ENCODE measurements at places on chromosomes 7 and 10.
A peak's percentile ranks its signal among the peaks of the same experiment; 100 is the strongest.

GRCh38 chr7:17623546-17624185 lies 316.6 kb downstream of the SNX13 start:
- no peak for DNase-seq

GRCh38 chr7:130958846-130959245 lies 224.8 kb upstream of the KLF14 start:
- DNase-seq = no peak

GRCh38 chr7:91007371-91007770 lies 256.9 kb upstream of the FZD1 start:
- no peak for DNase-seq

DNA sequence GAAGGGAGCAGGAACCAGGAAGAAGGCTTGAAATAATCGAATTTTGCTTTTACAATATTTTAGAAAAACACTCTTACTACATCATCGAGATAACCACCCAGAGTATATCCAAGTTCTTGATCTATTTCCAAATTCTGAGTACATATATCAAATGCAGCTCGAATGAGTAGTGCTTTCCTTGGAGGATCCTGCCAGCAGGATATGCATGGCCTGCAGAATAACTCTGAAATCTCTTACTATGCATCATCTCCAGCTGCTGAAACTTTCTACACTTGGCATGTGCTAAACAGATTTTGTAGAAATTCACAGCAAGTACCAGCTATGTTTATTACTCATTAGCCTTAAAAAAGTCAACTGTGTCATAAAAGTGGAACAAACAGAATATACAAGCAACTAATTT lies 44.0 kb upstream of the ANK3 start:
- no peak for DNase-seq

GRCh38 chr7:127769696-127770400 lies 117.9 kb downstream of the SND1 start:
- DNase-seq = no peak

DNA sequence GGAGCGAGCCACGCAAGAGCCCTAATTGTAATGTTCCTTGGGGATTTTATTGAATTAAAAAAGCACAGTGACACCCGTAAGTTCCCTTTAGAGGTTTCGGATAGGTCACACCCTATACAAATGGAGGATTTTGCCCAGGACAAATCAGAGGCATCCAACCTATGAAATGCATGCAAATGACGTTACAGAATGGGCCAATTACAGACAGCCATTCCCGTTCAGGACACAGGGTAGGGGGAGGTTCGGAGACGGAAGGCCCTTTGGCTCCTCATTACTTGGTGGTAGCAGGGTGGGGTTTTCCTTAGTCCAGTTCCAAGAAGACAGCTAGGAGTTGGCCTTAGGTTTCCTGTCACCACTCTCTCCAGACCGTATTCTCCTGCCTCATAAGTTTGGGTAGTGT lies 754.1 kb downstream of the IPMK start:
- DNase-seq = no peak

- DNase-seq = no peak
Observed at GRCh38 chr10:48481385-48481784, 123.5 kb downstream of the ARHGAP22 start.

- no peak for DNase-seq
Observed at GRCh38 chr10:8051851-8052257, 2.6 kb upstream of the GATA3 start.

GRCh38 chr10:117666166-117666565 lies 123.6 kb downstream of the EMX2 start:
- DNase-seq = no peak

- DNase-seq = no peak
Observed at GRCh38 chr10:69477968-69478597, 26.8 kb downstream of the TSPAN15 start.

DNA sequence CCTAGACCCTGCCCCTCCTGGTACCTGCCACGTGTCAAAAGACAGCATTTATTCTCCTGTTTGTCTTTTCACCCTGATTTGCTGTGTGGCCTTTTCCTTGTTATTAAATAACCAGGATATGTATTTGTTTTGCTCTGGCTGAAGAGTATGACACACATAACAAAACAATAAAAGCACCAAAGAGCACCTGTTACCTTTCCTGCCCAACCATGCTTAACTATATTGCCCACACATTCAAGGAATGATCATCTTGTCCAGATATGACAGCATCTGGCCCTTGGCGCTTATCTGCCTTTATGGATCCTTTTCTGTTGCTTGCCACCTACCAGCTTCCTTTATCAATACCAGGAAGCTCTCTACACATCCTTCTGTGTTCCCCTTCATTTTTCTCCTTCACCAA lies 357.7 kb downstream of the FGFR2 start:
- DNase-seq = no peak

- DNase-seq = no peak
Observed at GRCh38 chr7:155032978-155033377, 30.1 kb upstream of the PAXIP1 start.

DNA sequence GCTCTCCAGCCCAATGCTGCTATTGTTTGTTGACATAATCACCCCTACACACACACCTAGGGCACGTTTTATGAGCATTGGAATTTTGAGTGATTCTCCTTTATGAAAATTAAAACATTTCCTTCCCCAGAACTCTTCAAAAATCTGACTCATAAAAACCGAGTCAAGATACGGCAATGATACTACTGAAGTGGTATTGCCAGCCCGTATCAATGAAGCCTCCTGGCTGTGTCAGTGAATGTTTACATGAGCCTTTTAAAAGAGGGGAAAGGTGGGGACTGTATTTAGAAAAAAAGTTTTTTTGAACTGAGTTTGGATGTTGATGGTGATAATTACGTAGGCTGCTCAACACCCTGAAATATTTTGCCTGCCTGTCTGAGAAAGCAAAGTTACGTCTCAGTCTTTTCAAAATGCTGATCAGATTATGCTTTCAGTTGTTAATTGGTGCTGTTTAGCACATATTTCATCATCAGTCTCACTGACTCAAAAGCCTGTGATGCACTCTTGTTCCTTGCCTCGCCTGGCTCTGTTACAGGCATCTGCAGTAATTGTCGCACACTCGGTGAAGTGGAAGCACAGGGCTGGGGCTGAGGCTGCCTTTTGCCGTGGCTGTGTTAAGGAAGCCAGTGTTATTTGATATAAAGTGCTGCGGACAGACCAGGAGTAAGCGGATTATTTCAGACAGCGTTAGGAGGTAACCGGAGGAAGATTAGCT lies 157.4 kb upstream of the TCF7L2 start:
- peak; percentile 64 for DNase-seq

- no peak for DNase-seq
Observed at GRCh38 chr7:144991041-144991440, 155.2 kb upstream of the TPK1 start.

- DNase-seq = no peak
Observed at GRCh38 chr10:51340845-51341610, 266.7 kb downstream of the PRKG1 start.

DNA sequence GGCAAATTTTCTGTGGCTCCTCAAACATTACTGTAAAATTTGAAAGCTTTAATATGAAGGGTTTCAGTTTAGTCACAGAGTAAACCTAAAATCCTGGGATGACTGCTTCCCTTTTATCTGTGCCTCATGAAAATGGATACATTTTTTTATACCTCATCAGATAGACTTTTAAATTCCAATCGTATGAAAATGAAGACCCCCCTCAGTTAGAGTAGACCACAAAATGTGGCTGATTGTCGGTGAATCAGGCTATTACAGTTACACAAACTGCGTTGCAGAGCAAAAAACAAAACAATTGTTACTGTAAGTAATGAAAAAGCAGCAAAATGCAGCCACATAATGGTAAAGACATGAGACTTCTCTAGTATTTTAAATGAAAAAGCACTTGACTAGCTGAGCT lies 296.2 kb downstream of the CNTNAP2 start:
- DNase-seq = no peak

DNA sequence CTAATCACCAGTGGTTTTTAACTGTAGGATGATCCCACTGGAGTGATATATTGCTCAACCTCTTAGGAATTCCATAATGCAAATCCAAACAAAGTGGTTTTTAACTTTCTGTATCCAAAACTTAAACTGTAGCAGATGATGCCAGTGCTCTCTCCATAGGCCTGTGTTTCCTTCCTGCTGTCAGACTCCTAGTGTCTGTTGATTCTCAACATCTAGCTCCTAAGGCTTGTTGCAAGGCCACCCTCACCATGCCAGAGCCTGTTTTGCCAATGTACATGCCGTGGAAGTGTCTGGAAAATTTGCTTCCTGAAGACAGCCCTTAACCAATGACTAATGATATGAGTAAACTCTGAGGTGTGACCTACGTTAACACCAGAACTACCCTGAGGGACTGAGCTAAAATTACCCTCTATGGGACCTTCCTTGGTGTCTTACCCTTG lies 39.3 kb downstream of the C1GALT1 start:
- peak; percentile 24 for DNase-seq

DNA sequence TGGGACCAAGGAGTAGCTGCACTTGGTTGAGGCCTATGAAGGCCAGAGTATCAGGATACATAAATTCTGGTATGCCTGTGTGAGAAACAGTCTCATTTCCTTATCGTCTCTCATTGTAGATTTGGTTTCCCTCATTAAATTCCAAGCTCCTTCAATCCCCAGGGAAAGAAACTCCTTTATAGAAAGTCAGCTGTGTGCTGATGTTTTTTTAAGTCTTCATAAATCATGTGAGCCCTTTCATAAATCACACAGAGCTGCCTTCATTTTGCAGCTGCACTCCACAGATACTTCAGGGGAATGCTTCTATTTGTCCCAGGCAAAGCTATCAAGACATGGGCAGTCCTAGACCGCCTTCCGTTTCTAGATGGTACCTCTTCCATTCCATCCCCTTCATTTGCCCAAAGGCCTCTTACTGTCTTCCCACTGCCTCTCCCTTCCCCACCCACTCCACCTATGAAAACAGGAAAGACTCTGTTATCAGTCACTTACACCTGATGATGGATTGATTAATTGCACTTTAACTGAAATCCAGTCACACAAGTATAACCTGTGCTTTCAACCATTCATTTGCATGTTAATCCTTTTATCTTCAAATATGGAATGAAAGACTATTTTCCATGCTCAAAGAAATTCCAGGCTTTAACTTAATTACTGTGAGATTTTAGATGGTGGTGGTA lies 290.2 kb downstream of the C7orf25 start:
- DNase-seq = no peak

DNA sequence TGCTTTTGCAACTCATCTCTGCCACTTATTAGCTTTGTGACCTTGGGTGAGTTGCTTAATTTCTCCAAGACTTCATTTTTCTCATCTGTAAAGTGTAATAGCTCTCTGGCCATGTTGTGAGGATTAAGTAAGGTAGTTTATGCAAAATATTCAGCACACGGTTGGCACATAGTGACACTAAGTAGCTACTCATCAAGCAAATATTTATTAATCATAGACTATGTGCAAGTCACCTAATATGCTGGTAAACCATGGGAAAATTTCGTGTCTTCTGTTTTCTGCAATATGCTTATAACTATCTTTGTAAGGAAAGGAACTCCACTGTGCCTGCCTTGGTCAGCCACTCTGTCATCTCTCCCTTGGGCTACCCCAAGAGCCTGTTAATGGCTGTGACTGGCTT lies 50.3 kb upstream of the EGR2 start:
- no peak for DNase-seq

GRCh38 chr10:69951658-69952057 lies 101.0 kb upstream of the MACROH2A2 start:
- DNase-seq = no peak

DNA sequence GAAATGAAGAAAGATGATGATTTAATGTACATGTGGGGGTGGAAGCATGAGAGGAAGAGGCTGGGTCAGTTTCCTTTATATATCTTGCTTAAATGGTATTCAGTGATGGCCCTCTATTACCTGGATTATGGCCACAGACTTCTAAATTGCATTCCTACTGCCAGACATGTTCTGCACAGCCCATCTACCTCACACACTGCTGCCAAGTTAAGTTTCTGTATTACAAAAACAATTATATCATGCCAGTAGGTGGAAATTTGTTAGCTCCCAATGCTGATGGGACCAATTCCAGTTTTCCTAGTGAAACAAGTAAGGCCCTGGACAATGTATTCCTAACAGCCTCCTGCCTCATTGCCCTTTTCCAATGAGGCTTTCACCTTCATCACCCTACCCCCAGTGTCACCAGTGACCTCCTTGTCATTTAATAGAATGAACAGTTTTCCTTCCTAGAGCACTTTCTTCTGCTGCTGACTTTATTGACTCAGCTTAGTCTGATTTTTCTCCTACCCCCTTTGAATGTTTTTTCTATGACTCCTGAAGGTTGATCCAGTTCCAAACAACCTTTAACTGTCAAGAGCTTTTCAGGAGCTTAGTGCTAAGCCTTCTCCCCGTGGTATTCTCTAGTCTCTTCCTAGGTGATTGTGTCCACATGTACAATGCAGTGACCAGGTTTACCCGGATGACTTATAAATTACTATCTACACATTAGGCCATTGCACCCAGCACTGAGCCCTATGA lies 316.6 kb upstream of the ANKRD30A start:
- no peak for DNase-seq

- DNase-seq = no peak
Observed at GRCh38 chr10:71150796-71151195, 61.6 kb upstream of the UNC5B start.

- DNase-seq = peak; percentile 59
Observed at GRCh38 chr10:113987805-113988204, 55.9 kb upstream of the ADRB1 start.

GRCh38 chr7:102991077-102991539 lies 78.3 kb downstream of the LRRC17 start:
- no peak for DNase-seq
